Small intestine (tissue), 16 donors: ENCODE measurements at places on chromosomes 13 and 19.

DNA sequence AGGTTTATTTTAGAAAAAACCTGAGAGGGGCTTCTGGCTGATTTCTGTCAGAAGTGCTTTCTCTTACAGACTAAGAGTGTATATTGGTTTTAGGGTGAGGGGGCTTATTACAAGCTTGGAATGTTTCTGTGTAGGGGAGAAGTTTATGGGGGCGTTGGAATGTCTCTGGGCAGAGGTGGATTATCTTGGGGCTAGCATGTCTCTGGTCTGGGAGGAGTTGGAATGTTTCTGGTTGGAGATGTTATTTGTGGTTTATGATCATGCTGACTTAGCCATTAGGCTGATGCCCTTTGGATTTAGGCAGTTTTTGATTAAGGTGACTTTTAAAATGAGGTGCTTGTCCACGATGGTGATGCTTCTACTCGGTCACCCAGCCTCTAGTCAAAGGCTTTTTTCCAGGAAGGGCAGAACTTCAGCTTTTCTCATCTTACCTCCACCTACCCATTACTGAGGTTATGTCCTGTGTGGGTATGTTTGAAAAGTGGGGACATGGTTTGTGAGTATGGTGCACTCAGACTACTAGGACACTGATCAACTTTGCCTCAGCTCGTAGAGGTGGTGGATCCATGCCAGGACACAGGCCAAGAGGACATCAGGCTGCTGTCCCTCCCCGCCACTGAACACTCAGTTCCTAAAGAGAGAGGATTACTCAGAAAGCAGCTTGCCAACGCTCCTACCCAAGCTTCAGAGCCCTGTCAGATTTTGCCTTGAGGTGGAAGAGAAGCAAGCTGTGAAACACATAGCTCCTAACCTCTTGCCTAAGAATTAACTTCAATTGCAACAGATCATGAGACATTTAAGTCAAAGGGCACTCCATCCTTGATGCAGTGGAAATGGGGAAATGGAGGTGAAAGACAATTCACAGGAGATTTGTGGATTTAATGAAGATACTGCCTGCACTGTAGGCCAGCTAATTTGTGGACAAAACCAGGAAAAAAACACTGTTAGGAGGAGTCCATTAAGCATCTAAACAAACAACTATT is 63.6 kb downstream of the ZNF44 start:
- no peak for DNase-seq

DNA sequence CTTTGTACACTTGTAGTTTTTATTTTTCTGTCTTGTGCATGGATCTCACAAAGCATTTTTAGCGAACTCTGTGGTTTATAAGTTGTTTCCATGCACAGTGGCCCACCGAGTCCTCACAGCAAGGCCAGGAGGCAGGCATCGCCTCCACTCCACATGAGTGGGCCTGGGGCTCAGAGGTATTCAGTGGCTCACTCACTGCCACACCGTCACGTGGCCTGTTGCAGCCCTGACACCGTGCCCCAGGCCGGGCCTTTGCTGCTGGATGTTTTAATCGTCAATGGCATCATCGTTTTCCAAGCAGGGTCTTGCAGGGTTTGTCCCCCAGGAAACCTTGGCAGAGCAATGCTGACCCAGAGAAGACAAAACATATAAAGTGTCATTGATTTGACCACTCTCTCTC is 59.8 kb downstream of the SPACA7 start:
- DNase-seq = no peak

DNA sequence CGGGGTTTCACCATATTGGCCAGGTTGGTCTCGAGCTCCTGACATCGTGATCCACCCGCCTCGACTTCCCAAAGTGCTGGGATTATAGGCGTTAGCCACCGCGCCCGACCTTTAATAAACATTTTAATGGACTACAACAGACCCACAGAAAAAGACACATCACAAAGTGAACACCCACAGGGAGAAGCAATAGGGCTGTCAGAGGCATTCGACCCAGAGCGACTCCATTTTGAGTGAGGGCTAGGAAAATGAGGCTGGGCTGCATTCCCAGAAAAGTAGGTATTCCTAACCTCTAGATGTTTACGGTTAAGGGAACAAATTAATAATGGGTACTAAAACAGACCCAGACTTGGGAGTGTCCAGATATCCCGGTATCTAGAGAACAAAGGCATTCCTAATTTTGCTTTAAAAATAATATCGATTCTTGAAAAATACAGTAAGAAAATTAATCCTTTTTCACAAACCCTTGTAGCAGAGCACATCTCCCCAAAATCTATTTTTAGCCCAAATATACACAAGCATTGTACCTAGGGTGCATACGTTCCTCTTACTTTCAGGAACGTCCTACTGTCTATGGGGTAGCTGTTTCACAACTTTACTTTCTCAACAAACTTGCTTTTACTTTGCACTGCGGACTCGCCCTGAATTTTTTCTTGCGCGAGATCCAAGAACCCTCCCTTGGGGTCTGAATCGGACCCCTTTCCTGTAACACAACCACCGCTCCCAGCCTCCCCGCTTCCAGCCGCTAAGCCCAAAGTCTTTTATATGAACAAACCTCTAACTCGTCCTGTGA is 811 bp upstream of the ZNF8 start:
- no peak for DNase-seq

DNA sequence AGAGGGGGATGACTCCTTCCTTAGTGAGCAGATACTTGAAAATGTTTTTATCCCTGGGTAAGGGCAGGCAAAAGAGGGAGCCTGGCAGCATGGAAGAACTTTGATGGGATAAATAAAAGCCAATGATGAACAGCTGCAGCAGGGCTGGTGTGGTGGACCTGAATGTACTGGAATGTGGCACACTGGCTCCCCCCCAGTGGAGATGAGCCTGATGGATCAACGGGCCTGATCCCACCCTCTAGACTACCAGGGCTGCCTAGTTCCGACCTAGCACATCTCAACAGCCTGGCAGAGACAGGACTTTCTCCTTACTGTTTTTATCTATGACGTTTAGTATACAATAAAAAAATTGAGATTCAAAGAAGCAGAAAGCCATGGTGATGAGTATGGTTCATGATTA is 20.5 kb downstream of the NLRP11 start:
- no peak for DNase-seq

- no peak for DNase-seq
Measured at GRCh38 chr13:46964789-46965527, 68.1 kb upstream of the HTR2A start.

DNA sequence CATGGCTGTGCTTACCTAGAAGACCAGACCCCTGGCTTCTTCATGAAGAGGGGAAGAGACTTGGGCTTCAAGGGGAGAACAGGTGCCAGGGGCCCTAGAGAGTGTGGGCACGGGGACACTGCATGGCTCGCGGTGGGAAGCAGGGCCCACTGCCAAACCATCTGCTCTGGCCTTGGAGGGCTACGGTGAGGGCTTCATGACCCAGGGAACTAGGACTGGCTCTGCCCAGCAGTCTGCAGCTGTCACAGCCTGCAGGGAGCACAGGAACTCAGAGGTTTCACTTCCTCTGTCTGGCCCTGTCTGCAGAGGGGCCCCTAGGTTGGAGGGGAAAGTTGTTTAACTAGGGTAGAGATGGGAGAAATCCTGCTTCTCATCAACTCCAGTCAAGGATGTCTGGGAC is 4.3 kb downstream of the ERCC1 start:
- DNase-seq = no peak

DNA sequence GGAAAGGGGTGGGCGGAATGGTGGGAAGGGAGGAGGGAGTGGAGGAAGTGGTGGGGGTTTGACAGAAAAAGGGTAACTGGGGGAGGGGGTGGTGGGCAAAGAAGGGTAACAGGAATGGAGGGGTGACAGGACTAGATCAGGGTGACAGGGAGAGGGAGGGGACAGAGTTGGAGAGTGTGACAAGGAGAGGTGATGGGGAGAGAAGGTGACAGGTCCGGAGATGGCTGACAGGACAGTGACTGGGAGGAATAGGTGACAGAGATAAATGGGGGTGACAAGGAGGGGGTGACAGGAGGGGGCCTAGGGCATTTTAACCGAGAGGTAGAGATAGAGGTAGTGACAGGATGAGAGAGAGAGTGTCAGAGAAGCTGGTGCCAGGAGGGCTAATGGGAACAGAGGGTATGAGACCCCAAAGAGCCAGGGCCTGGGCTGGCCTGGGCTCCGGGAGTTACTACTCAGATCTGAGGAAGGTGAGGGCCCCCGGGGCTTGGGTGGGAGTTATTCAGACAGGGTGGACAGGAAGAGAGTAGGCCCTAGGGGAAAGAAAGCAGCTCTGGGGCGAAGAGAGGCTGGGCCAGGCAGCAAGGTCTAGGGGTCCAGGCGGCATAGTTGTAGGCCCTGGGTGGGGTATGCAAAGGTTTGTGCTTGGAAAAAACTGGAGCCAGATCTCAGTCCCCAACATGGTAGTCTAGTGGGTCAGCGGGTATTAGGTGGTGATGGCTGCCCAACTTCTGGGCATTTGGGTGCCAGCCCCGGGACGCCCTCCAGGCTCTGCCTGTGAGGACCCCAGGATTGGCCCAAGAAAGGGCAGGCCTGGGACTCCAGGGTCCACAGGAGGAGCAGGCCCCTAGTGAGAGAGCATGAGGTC is 660 bp downstream of the CIC start:
- no peak for DNase-seq
